Forelimb muscle (tissue), 1 donor: ENCODE measurements at places on chromosomes 5 and 9. TPM values are rescaled to one million over a fixed set of nuclear protein-coding genes. Genes with fewer than 3 reads are reported as not detected.

The VCP gene
- 172 TPM for polyA plus RNA-seq

GRCh38 chr5:139956342-139956741 lies 86.8 kb downstream of the NRG2 start:
- DNase-seq = no peak

The TSC1 gene
- polyA plus RNA-seq = 27.3 TPM

DNA sequence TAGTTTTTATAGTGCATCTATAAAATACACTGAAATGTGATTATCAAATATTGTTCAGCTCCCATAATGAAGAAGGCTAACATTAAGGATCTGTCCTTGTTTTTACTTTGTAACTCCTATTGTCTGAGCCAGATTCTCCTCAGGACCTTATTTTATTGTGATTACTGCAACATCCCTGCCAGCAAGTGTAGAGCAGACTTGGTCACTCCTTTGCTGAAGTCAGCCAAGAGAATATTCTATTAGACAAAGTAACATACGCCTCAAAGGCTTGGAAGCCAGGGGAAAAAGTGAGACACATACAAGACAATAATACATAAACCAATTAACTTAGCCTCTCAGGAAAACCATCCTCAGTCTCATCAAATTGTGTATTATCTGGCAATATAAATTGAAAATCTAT lies 269.6 kb downstream of the ARL15 start:
- peak; percentile 86 for DNase-seq

DNA sequence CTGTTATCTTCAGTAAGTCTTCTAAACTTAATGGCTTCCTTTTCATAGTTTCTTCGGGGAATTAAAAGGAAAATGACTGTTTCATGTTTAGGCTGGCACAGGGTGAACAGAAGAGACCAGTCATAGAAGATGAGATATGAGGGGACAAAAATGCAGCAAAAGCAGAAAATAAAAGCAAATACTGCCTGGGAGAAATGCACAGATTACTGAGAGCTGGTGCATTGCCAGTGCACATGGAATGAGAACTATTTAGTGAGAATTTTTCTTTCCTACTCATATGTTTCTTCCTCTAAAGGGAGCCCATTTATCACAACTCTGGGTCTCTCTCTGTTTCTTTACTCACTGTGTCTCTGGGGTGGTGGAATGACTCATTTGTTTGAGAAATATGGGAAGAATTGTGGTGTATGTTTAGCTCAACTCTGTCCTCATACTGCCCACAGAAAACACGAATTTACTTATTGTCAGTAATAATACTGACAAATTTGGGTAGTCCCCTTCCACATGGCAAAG lies 25.9 kb upstream of the ANKRD55 start:
- DNase-seq = peak; percentile 36

- peak; percentile 4 for DNase-seq
These were observed 71.2 kb upstream of the CNTLN start for GRCh38 chr9:17063535-17064135.

GRCh38 chr5:54956922-54957321 lies 28.5 kb downstream of the ESM1 start:
- DNase-seq = no peak
